Myometrial cell (primary cell): ENCODE measurements at places on chromosomes 2 and 18. TPM values are rescaled to one million over a fixed set of nuclear protein-coding genes. Genes with fewer than 3 reads are reported as not detected.

Gene NPC1
- total RNA-seq = 28.3 and 53.5 TPM in 2 replicates

Gene HOXD10
- 2.0 and 3.4 TPM in 2 replicates for total RNA-seq

Gene STPG4
- total RNA-seq = 1.2 TPM in 1 of 2 replicates, not detected in the other

Gene PROKR1
- not detected in 2 replicates for total RNA-seq

Gene CHRNG
- not detected in 2 replicates for total RNA-seq

Gene CAPN14
- total RNA-seq = under 0.01 TPM in 2 replicates

Gene FAM161A
- 1.2 and 1.6 TPM in 2 replicates for total RNA-seq

Gene SP9
- total RNA-seq = not detected in 2 replicates

Gene CD207
- total RNA-seq = not detected in 2 replicates

Gene SALL3
- total RNA-seq = not detected in 2 replicates

Gene TEKT4
- not detected in 2 replicates for total RNA-seq

Gene ADD2
- total RNA-seq = not detected in 2 replicates

Gene NTSR2
- not detected in 2 replicates for total RNA-seq

Gene LOXHD1
- not detected in 2 replicates for total RNA-seq
